ENCODE measurements at places on chromosomes 3 and 15. TPM values are rescaled to one million over a fixed set of nuclear protein-coding genes. Genes with fewer than 3 reads are reported as not detected.
A peak's percentile ranks its signal among the peaks of the same experiment; 100 is the strongest.

- no peak for DNase-seq
Observed at GRCh38 chr3:40078590-40078989, 230.9 kb upstream of the EIF1B start.

The TAGLN3 gene
- not detected for total RNA-seq

The LRRC34 gene
- 9.6 TPM for total RNA-seq

GRCh38 chr15:66862940-66863335, 160.9 kb downstream of the SMAD6 start:
- DNase-seq = peak; percentile 82

The TRPM1 gene
- total RNA-seq = 0.06 TPM

- DNase-seq = no peak
Observed at GRCh38 chr3:19147905-19148767, at the start of gene KCNH8. TSS of gene KCNH8 (plus strand) at chr3:19148510. CDS start at chr3:19148720, 210 bp downstream.

GRCh38 chr3:33915796-33916546, 117.5 kb downstream of the PDCD6IP start:
- no peak for DNase-seq

GRCh38 chr15:69628256-69629093, 175.9 kb downstream of the RPLP1 start:
- DNase-seq = no peak

DNA sequence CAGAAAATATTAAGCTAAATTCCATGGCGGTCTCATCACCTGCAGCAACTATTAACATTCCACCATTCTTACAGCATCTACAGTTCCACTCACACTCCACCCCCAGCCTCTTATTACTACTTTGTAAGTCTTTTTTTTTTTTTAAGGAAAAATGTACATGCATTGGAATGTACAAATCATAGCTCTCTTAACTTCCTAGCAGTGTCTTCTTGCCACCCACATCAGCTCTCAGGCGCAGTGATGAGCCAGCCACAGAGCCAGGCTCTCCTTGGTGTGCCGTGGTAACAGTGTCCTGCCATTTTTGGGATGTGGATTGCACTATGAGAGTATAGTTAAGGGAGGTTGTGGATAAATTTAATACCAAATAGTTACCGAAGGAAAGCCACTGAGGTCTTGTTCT, 17.8 kb downstream of the ABHD17C start:
- DNase-seq = no peak

The GOLGA8S gene
- 0.49 TPM for total RNA-seq

DNA sequence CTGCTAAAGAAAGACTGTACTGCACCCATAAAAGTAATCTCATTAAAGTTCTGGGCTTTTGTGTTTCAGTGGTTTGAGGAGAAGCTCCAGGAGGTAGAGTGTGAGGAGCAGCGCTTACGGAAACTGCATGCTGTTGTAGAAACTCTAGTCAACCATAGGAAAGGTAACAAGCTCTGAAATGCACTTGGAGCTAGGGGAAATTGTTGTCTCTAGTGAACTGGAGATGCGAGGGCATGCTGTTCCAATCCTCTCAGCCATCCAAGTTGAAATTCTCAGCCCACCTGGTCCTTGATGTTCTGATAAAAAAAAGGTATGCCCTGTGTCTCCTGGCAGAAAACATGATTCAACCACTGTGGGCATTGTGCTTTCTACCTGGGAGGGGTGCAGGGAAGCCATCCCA, 21.4 kb upstream of the SNX22 start:
- no peak for DNase-seq

DNA sequence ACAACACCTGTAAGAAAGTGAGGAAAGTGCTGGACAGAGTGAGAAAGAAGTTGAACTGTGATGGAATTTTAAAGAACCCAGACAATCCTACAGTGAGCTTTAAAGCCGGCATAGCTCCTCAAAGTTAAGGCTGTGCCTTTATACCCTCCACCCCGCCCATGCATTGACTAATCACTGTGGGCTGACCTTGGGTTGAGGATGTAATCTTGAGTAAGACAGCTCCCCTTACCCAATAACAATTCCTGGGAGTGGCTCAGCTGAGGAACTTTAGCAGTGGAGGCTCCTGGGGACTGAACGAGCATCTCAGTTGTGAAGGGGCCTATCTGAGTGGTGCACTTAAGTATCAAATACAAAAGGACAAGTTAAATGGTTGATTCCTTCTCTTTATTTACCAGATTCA, 35.7 kb upstream of the ZNF770 start:
- DNase-seq = no peak

GRCh38 chr15:93185796-93186195, 96.8 kb upstream of the RGMA start:
- no peak for DNase-seq

- DNase-seq = no peak
Observed at GRCh38 chr15:76140074-76140464, 80.3 kb downstream of the TMEM266 start.

The WDR48 gene
- 25.7 TPM for total RNA-seq

The SERINC4 gene
- 0.20 TPM for total RNA-seq

The FBXW12 gene
- not detected for total RNA-seq

GRCh38 chr3:122940628-122941086, 86.9 kb downstream of the SEMA5B start:
- DNase-seq = no peak

DNA sequence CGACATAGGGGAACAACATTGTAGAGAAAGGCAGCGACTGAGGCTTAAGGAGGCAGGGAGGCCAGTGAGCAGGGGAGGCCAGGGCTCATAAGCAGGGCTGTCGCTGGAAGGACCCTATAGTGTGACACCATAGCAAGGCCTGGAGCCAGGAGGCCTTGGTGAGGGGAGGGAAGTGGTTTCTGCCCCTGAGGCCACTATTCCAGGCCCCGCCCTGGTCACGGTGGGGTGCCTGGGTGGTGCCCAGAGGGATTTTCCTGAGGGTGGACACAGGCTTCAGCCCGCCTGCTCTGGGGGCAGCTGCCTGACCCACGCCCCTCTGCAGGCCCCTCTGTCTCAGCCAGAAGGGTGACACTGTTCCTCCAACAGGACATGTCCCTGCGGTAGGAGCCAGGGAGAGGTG, 147.8 kb upstream of the IQSEC1 start:
- DNase-seq = no peak

GRCh38 chr3:56125358-56126005, 342.8 kb downstream of the ERC2 start:
- no peak for DNase-seq

Measured in activated CD8-positive, alpha-beta memory T cell treated with anti-CD3 and anti-CD28 coated beads, Interleukin-2, amount 10 ng/mL, durations not matched to agents 7 days and 5 days (primary cell).